ENCODE measurements at places on chromosomes 3 and 15.

GRCh38 chr3:51434746-51435327 lies 43.8 kb downstream of the RBM15B start:
- no peak for DNase-seq

- no peak for DNase-seq
These were observed 440.0 kb upstream of the PROK2 start for GRCh38 chr3:72224804-72225509.

GRCh38 chr3:44223299-44223698 lies 18.4 kb upstream of the TOPAZ1 start:
- DNase-seq, result no peak

DNA sequence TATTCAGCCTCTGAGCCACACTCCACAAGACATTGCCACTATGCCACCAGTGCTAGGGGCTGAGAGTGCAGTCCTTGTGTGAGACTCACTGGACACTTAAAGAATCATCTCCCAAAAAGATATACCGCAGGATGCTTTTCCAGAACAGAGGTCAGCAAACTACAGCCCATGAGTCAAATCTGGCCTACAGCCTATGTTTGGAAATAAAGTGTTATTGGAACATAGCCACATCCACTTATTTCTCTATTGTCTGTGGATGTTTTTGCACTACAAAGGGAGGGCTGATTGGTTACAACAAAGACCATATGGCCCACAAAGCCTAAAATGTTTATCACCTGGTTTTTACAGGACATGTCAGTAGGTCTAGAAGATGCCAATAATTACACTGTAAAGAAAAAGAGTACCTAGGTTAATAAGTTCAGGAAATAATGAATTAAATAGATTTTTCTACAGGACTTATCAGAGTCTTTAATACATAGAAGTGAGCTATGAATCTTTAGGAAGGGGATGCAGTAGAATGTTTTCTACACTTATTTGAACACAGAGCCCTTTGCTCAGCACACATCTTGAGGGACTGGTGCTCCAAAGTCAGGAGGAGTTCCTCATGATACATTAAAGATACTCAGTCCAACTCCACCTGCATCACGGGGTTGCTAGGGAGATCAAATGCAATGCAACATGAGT lies 26.3 kb downstream of the SRGAP3 start:
- DNase-seq, result no peak

DNA sequence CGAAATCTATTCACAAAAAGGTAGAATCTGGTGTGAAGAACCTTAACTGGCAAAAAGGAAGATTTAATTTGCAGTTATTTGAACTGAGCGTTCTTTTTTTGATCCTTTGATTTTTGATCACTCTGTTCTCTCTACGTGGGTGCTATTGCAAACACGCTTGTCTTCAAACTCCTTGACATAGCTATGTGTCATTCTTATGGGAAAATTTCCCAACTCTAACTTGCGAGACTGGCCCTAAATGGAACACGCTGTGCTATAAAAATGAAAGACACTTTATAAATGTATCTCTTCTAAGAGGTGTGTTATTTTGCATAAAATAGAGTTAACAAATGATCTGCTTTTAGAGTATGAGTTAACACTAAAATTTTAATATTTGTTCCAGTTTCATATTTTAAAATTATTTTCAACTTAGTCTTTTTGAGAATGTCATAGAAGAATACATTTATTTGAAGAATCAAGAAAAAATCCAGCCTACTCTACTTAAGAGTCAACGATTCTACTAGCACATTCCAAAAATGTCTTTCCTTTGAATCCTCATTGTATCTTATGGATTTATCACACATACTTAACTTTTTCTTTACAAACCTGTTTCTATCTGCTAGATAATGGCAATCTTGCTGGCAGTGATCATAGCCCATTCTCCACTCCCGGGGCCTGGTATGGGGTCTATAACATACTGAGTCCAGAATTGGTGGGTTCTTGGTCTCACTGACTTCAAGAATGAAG lies 610.0 kb upstream of the TBL1XR1 start:
- no peak for DNase-seq

GRCh38 chr3:127991681-127992080 lies 60.6 kb upstream of the SEC61A1 start:
- DNase-seq, result no peak

- DNase-seq, result no peak
These were observed 45.7 kb upstream of the PTX3 start for GRCh38 chr3:157390713-157391515.

DNA sequence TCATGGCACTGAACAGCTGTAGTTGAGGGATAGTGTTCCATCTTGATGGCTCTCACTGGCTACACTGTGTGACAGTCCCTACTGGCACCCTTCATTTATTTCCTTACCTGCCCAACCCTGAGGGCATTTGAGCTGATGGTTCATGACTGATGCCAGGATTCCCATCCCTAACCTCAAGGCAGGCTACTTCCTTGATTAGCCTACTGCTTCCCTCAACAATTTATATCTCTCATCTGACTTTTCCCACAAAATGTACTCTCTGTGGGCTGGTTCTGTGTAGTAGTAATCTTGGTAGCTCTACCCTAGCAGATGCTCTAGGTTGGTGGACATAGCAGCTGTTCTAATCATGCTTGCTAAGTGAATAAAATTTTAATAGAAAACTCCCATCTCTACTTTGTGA lies 106.0 kb downstream of the THRB start:
- DNase-seq, result no peak

- no peak for DNase-seq
These were observed 48.1 kb downstream of the ALCAM start for GRCh38 chr3:105414841-105415240.

All from COR-L47 (cell line).